ENCODE measurements at places on chromosomes 2 and 18.

- no peak for DNase-seq
Measured at GRCh38 chr2:147250652-147251356, 594.0 kb upstream of the ACVR2A start.

DNA sequence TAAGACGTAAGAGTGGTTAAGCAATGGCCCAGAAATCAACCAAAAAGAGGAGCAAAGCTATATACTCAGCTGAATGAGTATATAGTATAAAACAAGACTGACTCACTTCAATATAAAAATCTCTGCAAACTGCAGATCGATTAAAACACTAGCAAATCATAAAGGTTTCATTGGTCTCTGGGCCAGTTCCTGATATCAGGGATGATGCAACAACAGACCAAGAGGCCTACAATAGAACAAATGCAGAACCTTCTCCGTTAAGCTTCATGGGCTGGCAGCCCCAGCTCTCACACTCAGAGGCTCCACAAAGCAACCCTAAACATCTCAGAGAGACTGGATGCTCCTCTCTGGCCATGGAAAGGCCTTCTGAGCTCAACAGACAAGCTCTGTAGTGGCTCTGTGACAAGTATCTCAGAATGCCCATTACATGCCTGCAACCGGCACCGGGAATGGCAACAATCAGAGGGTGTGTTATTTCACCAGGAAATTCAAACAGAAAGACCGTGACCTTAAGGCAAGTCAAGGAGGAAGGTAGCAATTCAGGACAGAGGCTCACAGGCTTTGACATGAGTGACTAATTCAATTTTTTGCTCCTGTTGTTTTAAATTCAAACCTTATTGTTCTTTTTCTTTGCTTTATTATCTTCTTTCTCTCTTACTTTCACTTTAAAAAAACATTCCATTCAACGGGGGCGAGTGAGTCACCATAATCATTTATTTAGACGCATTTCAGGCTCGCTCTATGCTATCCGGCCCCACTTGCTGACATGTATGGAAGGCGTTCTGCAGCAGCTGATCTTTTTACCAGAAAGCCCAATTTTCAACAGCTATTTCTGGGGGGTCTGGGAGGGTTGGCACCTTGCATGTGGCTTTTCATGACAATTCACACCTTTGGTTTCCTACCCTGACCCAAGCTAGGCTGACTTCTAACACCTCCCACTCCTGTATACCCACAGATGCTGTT lies 15.1 kb downstream of the CYRIA start:
- DNase-seq: no peak

- DNase-seq: peak; percentile 46
Measured at GRCh38 chr2:147937744-147938349, 82.7 kb downstream of the ORC4 start.

GRCh38 chr2:171166328-171166983 lies 5.8 kb upstream of the TLK1 start:
- no peak for DNase-seq

DNA sequence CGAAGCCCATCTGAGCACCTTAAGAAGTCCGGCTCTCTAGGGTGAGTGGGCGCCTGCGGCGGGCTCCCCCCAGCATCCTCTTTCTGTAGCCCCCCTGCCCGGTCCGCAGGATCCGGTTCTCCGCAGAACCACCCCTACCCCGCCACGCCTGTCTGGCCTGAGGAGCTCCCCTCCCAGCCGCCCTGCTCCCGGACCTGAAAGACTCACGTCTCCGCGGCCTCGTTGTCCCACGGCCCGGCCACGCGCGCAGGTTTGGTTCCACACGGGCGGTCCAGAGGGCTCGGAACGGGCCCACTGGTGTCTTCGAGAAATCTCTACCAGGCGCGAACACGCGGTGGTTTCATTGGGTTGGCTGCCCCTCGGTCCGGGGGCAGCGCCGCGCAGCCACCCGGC lies 237 bp downstream of the SLC39A6 start:
- DNase-seq: no peak

DNA sequence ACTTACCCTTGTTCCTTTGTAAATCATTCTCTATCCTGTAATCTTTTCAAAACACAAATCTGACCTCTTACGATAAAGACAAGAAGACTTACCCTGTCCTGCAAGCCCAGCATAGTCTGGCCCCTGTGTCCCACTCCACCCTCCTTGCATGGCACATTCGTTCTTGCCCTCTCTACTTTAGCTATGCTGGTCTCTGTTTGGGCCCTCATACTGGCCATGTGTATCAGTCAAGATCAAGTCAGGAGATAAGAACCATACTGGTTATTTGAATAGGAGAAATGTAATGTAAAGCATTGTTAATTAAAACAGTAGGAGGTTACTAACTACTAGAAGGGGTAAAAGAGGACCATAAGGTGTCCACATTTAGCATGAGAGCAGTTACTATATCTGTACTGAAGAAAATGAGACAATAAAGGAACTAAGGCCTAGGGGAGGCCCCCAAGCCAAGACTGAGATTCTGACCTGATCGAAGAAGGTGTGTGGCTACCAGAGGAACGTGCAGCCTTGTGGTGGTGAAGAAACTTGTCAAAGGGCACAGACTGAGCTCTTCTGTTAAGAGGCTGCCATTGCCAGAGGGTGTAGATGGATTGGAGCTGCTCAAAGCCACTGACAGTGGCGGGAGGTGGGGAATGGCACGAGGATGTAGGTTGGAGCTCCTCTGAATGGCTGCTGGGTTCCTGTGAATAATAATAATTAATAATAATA lies 80.8 kb downstream of the KCTD18 start:
- no peak for DNase-seq

- DNase-seq: no peak
Measured at GRCh38 chr2:15816674-15817406, 123.5 kb upstream of the MYCN start.

DNA sequence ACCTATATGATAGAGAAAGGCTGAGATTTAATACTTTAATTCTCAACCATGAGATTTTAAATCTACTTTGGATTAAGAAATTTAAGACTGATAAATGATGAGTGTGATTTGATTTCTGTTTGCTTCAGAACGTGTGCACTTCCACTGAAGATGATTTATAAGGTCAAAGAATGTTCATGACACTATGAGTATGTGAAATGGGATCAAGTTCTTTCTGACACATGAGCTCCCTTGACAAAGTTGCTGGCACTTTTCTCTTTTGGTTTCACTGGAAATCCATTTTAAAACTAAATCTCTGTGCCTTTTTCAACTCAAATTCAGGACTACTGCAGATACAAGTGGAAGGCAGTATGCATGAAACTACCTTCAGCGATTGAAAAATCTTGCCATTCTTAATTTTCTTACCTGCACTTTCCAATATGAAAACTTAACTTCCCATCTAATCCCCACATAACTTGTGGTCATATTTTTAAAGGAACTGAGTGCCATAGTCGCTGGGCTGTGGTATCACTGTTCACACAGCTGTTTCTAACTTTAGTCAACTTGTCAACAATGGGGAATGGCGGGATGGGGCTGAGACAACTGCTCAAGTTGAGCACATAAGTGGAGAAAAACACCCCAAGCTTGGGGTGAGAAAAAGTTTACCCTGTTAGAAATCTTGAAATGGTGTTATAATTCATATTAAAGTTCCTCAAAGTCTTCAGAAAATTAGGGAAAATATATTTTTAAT lies 51.8 kb upstream of the TTN start:
- DNase-seq: no peak

DNA sequence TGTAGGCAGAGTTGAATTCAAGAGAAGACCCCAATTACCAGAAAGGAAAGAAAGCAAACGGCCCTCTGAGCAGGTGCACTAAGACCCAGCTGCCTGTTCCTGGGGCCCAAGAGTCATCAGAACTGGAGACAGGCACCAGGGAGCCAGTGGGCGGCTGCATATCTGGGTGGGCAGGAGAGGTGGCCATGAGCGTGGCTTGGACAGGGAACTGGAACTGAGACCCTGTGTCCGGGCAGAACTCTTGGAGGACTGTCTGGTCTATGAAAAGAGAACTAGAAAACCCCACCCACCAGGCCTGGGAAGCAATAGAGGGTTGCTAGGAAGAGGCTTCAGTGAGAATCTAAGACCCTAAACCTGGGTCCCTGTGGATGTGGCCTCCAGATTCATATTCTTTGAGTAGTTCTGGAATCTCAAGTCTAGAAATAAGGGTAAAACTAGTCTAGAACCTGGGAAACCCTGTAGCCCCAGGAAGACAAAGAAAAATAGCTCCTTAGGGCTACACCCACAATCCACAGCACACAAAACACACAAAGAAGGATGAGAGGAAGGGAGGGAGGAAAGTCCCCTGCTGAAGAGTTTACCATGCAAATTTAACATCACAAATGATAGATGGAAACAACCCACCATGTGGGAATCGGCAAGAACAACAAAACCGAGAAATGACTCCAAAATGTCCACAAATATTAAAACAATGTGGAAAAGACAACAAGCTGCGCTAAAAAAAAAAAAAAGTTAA lies 147.0 kb downstream of the HDAC4 start:
- no peak for DNase-seq

GRCh38 chr2:42904576-42904876 lies 112.1 kb upstream of the HAAO start:
- no peak for DNase-seq

DNA sequence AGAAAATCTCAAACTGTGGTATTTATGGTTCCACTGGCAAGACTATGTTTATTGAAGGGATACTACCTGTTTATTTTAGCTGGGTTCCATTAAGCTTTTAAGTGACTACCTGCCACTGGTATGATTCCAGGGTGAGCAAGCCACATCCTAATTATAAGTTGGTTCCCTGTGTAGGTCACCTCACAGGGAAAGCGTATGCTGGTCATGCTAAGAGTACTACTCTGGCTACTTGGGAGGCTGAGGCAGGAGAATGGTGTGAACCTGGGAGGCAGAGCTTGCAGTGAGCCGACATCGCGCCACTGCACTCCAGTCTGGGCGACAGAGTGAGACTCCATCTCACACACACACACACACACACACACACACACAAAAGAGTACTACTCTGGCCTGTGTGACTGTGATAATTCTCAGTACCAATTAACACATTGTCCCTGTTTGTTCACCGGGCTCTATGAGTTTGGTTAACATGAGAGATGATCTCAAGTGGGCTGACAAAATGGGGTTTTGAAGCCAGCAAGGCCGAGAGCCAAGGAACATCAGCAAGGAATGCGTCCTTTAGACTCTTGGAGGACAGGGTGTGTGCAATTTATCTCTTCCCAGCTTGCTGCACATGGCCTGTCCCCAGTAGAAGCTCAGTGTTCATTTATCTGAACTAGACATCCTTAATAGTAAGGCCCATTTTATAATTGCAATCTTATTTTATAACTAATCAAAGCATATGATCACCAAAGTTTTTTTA lies 15.2 kb upstream of the ITSN2 start:
- DNase-seq: no peak

- DNase-seq: no peak
Measured at GRCh38 chr18:22277758-22278157, 108.4 kb downstream of the GATA6 start.

- DNase-seq: no peak
Measured at GRCh38 chr2:33680644-33681363, 81.7 kb upstream of the FAM98A start.

- no peak for DNase-seq
Measured at GRCh38 chr2:143000599-143000998, 123.1 kb downstream of the KYNU start.

GRCh38 chr2:80322311-80322920 lies 17.9 kb upstream of the LRRTM1 start:
- DNase-seq: no peak

DNA sequence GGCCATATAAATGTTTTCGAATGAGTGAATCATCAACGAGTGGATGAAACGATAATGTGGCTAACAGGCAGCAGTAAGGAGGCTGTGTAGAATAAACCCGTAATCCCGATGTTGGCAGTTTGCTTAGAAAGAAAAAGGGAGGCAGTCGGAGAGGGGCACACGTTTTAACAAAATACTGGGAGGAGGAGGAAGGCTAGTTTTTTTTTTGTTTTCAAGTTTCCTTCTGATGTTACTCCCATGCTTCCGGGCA lies 476 bp upstream of the MSH2 start:
- DNase-seq: no peak

DNA sequence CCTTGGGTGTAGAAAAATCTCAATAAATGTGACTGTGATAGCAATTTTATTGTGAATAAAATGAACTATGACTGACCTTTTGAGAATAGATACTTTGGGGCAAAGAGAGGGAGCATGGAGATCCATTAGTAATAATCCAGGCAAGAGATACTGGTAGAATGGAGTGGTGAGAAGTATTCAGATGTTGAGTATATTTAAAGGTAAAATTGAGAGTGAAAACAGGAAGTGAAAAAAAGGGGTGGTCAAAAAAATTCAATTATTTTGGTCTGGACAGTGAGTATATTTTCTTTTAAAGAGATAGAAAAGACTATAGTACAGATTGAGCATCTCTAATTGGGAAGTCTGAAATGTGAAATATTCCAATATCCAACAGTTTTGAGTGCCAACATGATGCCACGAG lies 1515.6 kb upstream of the NXPH2 start:
- no peak for DNase-seq

DNA sequence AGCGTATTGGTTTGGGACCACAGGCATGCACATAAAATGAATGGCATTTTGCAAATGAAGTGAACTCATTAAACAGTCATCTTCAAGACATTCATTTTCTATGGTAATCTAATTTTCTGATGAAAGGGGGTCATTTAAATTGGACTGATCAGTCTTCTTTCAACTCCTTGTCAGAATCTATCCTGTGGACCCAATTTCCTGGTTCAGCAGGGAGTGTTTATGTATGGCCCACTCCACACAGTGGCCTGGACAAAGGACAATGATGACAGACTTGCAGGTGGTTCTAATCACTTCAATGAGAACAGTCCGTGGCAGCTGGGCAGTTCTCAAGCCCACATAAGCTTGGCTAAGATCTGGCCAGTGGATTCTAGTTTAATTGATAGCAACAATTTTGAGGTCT lies 448.1 kb downstream of the DCDC2C start:
- no peak for DNase-seq

- no peak for DNase-seq
Measured at GRCh38 chr2:135258193-135258592, 206.1 kb downstream of the RAB3GAP1 start.

DNA sequence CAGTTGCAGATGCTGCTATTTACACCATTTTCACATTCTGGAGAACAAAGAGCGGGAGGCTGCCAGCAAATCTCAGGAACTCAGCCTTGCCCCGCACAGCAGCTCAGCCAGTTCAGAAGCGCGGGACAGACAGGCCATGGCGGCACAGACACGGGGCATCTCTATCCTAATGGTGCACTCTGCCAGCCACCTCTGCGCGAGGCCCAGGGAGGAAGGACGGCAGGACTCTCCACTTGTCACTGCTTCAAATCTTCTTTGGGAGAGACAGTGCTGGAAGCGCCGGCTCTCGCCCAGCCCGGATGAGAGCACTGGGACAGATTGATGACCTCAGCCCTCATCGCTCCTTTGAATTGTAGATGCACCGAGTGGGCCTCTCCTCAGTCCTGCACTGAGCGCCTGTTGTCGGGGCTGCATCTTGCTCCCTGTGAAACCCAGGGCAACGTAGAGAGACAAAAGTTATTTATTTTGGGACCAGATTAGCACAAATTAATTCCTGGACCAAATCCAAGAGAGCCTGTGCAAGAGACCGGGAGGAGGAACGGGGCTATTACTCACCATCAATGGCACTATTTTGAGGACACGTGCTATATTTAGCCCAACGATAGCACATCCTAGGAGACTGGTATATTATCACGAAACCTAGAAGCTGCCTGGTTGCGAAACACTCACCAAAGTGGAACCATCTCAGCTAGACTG lies 211.4 kb upstream of the SMIM21 start:
- DNase-seq: no peak

- no peak for DNase-seq
Measured at GRCh38 chr18:44799907-44800421, 119.3 kb downstream of the SETBP1 start.

- DNase-seq: no peak
Measured at GRCh38 chr18:5979971-5980457, 84.7 kb upstream of the TMEM200C start.
